ENCODE measurements at places on chromosomes 13 and 19. TPM values are rescaled to one million over a fixed set of nuclear protein-coding genes. Genes with fewer than 3 reads are reported as not detected.

- DNase-seq = no peak
Observed at GRCh38 chr13:41780715-41781706, 179.9 kb downstream of the VWA8 start.

The CNN1 gene
- 47.8 TPM for total RNA-seq

- DNase-seq = no peak
Observed at GRCh38 chr13:59906413-59907049, 257.2 kb downstream of the DIAPH3 start.

DNA sequence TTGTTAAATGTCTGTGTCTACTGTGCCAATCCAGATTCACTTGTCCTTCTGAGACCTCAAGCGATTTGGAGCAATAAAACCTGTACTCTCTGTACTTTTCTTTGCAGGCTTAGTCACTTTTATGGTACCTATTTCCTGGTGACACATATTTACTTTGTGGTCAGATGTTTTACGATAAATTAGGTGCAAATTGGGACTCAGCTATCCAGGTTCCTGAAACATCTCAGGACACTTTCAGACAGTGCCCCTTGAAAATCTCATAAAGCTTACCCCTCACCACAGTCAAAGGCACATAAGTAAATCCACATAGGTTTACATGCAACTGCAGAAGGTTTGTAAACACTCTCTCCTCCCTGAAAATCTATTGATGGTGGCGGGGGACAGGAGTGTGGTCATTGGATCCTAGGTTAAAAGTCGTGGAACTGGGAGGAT lies 438.8 kb downstream of the EFNB2 start:
- DNase-seq = no peak

DNA sequence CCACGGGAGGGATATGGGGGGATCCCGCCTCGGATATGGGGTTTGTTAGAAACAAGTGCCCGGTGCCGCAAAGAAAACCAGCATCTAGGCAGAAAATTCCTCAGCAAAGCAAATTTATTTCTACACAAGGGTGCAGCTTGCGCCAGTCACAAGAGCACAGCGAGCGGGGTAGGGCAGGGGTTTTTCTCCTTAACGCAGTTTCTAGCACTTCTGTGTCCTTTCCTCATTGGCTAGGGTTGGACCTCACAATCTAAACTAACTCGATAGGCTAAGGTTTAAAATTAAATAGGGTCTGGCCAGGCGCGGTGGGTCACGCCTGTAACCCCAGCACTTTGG lies 595 bp downstream of the ZNF440 start:
- DNase-seq = no peak

The FLT1 gene
- 45.7 TPM for total RNA-seq

Data from kidney (tissue), 22 donors.